NCI-H510A treated with DMSO at 0.1 percent for 48 hours (cell line): ENCODE measurements at places on chromosomes 16 and 17.

DNA sequence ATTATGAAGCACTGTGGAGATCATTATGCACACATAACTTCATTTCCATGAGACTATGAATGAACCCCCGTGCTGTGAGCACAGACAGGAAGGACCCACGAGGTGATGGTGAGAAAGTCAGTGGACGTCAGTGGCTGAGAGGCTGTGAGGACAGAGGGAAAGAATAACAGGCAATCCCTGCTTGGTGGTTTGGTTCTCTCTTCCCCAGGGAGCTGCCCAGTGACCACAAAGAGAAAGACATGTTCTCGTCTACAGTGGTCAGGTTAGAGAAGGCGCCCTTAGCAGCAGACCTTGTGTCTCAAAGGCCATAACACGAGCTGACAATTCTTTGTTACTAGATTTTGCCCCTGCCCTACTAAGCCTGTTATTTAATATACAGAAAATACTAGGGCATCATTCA lies 609.2 kb downstream of the TOX3 start:
- DNase-seq: no peak

GRCh38 chr17:17913695-17914332 lies 58.4 kb downstream of the TOM1L2 start:
- DNase-seq: peak; percentile 98

- no peak for DNase-seq
Measured at GRCh38 chr16:55039511-55039910, 108.8 kb downstream of the IRX5 start.

DNA sequence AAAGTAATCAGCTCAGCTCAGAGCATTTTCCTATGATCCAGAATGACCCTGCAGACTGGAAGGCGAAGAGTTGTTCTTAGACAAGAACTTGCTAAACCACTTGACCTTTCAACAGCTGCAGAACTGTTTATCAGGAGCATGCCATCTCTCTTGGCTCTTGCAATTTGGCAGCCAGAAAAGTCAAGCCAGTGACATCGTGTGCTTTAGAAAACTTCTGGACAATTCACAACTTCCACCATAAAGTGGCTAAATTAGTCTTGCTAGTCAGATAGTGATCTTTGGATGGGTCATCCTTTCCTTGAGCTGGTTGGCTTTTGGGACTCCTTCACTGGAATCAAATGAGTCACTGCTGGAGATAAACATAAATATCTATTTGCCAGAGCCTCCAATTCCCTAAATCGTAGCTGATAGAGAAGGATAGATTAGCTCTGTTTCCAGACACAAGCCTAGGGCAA lies 146.5 kb downstream of the MAP2K6 start:
- DNase-seq: no peak

GRCh38 chr16:83215406-83216001 lies 588.7 kb downstream of the CDH13 start:
- no peak for DNase-seq

DNA sequence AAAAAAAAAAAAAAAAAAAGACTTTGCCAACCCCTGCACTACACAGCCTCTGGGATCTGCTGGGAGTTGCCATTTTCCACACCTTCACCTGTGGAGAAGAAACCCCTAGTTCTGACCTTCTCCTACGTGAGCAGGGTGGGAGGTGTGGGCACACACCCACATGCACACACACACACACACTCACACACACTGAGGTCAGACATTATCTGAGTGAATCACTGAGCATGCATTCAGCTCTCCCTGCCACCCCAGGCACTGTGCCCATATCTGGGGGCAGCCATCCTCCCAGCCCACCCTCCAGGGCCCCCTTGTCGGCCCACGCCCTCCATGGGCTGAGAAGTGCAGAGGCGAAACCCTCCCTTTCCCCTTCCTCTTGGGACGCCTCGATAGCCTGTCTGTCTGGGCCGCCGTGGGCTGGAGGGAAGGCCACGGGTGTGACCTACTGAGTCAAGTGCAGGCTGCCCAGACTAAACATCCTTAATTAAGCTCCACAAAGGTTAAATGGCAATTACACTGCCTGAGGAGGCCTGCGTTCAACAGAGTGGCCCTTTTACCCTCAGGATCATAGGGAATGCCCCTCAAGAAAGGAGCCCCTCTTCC lies 143.8 kb downstream of the C16orf95 start:
- no peak for DNase-seq

DNA sequence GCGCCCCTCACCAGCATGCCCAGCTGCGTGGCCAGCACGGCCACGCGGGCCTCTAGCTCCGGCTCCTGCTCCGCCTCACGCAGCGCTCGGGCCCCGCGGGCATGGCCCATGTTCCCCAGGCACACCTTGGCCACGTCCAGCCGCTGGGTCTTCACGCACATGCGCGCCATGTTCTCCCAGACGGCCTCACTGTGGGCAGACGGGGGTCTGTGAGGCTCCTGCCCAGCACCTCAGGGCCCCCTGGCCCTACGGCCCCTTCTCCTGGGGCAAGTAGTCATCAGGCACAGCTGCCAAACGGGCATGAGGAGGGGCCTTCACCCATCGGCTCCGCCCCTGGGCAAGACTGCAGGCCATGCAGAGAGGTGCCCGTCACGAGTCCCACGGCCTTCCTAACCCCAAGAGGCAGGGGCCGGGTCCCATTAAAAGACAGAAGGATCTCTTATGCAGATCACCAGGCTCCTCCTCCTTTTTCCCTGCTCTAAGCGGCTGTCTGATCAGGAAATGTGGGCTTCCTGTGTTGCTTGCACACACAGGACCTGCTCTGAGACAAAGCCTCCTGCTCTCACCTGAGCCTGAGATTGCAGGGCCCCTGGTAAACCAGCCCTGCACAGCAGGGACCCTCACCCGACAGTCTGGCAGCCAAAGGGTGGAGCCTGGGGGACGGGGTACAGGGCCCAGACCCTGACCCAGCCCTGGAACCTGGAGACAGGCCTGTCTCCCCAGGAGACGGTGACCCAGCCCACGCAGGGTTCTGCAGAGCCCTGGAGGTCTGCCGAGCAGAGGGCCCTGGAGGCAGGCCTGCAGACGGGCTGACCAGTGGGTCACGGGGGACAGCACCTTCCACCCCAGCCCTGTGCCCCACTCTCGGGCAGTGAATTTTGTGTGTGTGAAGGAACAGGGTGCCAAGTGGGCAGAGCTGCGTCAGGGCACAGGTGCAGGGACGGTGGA lies 6.6 kb upstream of the TMEM204 start:
- DNase-seq: no peak

GRCh38 chr16:17360693-17361122 lies 110.1 kb downstream of the XYLT1 start:
- DNase-seq: no peak

GRCh38 chr17:20008242-20009051 lies 712 bp upstream of the SPECC1 start:
- no peak for DNase-seq

DNA sequence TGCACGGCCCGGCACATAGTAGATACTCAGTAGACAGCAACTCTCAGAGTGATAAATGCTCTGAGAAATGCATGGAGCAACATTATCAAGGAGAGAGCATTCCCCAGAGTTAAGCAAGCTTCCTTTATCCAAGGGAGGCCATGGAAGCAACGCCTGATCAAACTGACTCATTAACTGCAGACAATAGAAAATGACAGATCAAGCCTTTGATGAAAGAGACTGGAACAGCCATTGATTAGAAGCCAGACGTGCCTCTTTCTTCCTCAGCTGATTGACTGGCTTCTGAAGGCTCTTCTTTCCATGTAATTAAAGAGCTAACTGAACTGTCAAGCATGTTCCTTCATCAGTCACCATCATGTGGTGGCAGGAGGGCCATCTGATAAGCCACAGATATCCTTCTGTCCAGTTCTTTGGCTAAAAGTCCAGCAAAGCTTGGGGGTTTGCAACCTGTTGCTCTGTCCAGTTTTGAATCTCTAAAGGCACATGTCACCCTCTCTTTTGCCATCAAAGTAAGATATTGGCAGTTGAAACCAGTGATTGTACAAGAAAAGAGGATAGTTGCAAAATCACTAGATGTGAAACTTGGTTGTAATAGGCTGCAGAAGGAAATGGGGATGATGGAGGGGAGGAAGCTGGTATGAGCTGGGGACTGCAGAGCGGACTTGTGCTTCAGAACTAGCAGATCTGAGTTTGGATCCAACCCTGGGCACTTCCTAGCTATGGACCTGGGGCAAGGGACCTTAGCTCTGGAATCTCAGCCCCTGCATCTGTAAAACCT lies 188.0 kb downstream of the HAPSTR1 start:
- no peak for DNase-seq

DNA sequence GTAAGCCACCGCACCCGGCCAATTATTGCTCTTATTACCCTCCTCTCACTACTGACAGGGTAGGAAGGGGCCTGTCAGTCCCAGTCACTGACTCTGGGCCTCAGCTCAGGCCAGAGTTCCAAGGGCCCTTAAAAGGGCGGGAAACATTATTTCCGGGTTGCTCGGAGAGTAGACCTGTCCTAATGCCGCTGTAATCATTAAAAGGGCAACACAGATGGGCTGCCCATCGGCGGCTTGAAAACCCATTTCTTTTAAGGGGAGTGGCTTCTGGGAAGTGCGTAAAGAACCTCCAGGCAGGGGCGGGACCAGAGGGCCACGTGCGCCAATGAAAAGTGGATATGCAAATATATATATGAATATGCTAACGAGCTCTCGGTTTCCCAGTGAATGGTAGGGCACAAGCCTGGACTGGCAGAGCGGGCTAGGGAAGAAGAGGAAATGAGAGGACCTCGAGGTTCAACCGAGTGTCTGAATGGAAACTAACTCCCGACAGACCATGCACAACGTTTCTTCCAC lies 26.6 kb downstream of the PIPOX start:
- no peak for DNase-seq

GRCh38 chr16:24191876-24192402 lies 64.2 kb upstream of the CACNG3 start:
- DNase-seq: no peak

- DNase-seq: no peak
Measured at GRCh38 chr16:70407811-70408274, 31.1 kb downstream of the ST3GAL2 start.

GRCh38 chr17:35701491-35701890 lies 29.9 kb upstream of the RASL10B start:
- no peak for DNase-seq

- DNase-seq: no peak
Measured at GRCh38 chr17:17275971-17276370, 5.1 kb downstream of the COPS3 start.

DNA sequence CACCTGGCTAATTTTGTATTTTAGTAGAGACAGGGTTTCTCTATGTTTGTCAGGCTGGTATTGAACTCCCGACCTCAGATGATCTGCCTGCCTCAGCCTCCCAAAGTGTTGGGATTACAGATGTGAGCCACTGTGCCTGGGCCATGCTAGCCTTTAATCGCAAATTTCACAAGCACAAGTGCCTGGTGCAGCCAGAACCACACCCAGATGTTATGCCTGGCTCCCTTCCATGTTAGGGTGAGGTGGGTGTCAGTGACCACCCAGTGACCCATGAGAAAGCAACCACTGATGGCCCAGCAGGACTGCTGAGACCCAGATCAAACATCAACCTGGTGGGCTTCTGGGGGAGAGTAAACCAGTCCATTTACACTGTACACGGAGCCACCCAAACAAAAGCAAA lies 241.9 kb downstream of the CDH11 start:
- no peak for DNase-seq

DNA sequence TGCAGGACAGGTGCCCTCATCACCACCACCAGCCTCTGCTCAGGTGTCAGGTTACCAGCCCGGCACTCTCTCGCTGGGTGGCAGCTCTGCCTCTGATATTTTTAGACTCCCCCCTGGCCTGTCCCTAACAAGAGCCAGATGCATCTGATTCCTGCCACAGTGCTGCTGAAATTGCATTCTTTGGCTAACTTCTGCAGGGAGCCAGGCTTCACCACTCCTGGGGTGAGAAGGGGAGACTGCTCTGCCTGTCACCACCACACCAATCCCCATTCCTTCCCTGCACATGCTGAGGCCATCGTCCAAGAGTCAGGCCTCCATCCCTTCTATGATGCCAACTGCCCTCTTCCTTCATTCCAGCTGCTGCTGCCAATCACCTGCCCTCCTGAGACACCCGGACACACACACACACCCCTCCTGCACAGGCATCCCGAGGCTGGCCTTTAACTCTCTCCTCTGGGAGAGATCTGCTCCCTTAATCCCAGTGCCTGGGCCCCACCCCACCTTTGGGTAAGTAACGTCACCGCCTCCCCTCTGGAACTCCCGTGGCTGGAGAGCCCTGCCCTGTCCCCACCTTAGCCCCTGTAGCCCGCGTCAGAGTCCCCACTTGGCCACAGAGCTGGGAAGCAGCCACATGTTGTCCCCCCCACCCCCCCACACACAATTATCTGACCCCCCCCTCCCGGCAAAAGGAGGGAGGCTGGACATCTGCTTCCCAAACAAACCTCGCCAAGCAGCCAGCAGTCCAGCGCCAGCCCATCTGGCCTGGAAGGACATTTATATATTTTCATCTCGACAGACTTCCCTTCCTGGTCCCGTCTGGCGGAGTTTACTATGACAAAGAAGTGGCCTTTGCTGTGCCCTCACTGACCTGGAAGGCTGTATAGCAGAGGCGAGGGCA lies 2.8 kb downstream of the EMP2 start:
- DNase-seq: peak; percentile 41

DNA sequence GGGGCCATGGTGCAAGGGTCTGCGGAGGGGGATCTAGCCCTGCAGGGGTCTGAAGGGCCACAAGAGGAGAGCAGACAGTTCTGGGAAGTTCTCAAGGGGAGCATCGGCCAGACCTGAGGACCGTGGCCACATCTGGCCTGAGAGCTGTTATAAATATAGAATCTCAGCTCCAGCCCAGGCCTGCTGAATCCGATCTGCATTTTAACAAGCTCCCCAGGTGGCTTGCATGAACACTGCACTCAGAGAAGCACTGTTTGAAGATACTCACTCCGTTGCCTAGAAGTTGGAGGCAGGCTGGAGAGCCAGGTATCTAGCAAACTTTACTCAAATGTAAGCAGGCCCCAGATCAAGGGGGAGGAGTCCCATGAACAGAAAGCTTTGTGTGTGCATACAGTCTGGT lies 61.3 kb downstream of the NKD1 start:
- DNase-seq: no peak

DNA sequence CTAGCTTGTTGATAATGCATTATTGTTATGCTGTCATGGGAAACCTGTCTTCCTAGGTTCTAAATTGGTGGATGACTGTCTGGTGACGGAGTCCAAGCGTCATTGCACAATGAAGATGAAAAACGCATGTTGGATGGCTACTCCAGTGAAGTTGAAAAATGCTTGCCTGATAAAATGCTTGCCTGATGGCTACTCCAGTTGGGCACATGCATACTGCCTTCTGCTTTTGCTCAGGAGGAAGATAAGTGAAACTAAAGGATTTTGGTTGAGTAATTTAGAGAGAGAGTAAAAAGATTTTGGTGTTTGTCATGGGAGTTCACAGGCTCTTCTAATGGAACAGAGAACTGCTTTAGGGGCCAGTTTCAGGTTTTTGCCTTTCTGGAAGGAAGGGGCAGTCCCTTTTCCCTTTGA lies 118.6 kb downstream of the PRKCA start:
- DNase-seq: no peak

DNA sequence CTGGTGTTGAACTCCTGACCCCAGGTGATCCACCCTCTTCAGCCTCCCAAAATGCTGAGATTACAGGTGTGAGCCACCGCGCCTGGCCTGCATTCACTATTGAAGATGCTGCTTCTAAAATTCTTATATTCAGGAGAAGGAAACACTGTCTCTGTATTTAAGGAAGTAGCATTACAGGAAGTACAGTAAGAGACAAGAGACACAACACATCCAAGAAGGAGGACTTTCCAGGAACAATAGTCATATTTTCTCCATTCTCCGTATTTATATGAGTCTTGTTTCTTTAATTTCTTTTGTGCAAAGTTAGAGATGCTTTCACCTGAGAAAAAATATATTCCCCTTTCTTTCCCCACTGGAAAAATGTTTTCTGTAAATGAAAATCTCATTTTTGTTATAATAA lies 18.3 kb upstream of the ABCA3 start:
- no peak for DNase-seq
